ENCODE measurements at places on chromosomes 6 and 20.

DNA sequence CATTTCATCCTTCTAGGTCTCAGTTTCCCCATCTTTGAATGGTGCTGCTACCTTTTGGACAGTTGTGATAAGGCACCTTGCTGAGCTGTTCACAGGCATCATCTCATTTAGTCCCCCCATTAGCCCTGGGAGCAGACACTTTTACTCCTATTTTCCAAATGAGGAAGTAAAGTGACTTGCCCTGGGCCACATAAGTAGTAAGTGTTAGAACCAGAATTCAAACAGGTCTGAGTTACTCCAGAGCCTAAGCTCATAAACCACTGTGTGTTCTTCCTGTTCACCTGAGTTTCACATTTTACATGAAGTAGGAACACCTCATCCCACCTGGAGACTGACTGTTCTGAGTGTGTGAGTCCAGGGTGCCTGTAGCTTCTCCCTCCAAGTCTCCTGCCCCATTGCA, 43.5 kb upstream of the EPB41L1 start:
- no peak for DNase-seq

GRCh38 chr20:20677186-20677585, 35.3 kb downstream of the RALGAPA2 start:
- no peak for DNase-seq

GRCh38 chr6:75932067-75932466, 140.4 kb downstream of the IMPG1 start:
- no peak for DNase-seq

GRCh38 chr6:19382676-19383075, 454.5 kb upstream of the ID4 start:
- DNase-seq, result no peak

- DNase-seq, result no peak
Observed at GRCh38 chr6:73728548-73729205, 32.7 kb downstream of the CD109 start.

GRCh38 chr6:85580118-85580877, 13.4 kb downstream of the SNX14 start:
- no peak for DNase-seq

DNA sequence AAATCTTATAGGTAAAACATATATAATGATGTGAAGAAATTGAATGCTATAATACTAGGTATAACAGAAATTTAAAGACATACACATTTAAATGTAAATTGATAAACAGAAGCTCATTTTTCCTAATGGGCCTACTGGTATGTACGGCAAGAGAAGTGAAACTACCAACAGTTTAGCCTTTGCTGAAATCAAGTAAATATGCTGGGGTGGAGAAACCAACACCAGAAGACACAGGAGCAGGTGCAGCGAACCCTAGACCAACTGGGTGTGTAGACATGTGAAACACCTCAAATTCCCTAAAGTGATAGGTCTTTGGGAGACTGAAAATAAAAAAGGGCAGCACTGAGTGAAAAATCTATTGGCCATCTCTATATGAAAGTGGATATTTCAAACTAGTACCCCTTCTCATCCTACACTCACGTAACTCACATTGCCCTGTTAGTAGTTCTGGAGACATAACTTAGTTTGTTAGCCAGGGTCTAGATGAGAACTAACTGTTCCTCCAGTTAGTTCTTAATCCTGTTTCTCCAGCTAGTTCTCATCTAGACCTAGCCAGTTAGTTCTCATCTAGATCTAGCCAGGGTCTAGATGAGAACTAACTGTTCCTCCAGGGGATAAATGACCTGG, 53.1 kb downstream of the SLC35D3 start:
- no peak for DNase-seq

DNA sequence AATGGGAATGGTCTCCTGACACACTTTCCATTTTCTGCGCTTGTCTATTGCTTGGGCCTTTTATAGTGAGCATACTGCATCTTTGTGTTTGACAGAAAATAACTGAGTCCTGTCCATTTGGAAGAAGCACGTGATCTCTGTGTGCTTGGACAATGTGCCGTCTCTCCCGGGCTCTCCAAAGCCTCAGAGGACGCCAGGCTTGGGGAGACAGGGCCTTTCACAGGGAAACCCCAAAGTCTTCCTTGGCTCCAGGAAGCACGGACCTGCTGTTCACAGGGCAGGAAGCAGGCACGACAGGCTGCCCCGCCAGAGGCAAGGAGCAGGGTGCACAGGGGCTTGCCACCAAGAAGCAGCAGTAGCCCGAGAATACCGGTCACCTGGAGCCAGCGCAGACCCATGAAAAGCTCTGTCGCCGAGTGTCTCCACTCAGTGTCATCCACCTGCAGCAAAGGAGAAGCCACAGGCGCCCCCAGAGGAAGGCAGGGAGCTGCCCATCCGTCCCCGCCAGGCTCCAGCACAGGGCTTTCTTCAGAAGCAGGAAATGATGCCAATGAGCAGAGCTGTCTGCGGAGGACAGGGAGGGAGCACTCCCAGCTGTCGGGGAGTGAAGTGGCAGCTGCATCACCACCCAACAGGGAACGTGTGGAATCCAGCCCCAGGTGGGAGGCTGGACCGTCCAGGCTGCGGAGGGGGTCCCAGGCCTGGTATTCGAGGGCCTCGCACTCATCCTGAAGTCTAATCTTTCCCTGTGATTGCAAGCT, 135.1 kb downstream of the AGPAT4 start:
- DNase-seq, result no peak

GRCh38 chr6:30543821-30544220, 12.5 kb downstream of the GNL1 start:
- DNase-seq, result no peak

DNA sequence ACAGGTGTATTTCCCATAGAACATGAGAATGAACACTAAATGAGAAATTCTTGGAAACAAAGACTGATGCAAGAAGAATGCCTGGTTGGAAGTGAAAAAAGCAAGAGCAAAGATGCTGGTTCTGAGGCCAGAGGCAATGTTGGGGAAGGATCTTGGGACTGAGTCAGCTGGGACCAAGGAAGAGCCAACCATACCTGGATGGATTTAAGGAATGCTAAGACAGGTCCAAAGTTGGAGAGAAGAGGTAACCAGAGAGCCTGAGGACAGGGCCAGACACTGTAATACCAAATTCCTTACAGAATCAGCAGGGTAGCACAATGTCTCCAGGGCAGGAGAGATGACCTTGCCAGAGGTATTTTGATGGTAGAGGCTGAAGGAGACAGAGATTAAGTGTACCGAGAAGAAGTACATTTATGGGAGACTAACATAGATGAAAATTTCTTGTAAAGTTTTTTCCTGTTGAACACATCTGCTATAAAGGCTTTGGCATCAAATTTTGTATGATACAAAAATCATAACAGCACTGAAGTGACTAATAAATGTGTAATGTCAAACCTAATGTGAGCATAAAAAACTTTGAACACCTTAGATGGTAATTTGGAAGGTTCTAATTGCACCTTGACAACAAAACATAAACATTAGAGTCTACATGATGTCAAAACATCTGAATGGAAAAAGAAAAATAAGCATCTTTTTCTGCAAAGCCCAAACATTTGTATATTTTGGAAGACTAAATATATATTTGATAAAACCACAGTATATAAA, 221.7 kb upstream of the MARCKS start:
- no peak for DNase-seq

GRCh38 chr6:6976193-6976592, 131.6 kb upstream of the RREB1 start:
- no peak for DNase-seq

- no peak for DNase-seq
Observed at GRCh38 chr6:123802351-123802696, 1.3 kb upstream of the NKAIN2 start.

DNA sequence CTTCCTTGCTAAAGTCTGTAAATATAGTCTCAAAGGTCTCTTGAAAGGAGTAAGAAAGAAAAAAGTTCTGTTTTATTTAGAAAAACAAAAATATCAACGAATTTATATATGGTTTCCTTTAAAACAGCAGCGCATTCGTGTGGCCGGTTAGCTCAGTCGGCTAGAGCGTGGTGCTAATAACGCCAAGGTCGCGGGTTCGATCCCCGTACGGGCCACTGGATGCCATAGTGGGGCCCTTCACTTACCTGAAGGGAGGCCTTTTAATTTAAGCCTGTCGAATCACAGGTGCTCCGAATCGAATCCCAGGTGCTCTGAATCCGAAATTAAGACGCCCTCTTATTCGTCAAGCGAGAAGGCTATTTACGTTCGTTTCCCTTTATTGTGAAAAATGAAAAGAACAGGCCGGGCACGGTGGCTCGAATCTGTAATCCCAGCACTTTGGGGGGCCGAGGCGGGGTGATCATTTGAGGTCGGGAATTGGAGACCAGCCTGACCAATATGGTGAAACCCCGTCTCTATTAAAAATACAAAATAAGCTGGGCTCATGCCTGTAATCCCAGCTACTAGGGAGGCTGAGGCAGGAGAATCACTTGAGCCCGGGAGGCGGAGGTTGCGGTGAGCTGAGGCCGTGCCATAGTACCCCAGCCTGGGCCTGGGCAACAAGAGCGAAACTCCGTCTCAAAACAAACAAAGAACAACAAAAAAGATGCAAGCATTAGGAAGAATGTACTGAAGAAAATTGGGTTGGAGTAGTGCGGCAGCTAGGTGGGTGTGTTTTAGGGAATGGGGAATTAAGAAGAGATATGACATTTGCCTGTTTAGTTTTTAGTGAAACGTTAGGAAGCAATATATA, 195.8 kb upstream of the ZNF184 start:
- peak; percentile 94 for DNase-seq
